Stimulated activated CD4-positive, alpha-beta T cell treated with anti-CD3 and anti-CD28 coated beads, TNF-alpha, amount 100 ng/mL, for 4 hours (primary cell): ENCODE measurements at places on chromosomes 16 and 17.

GRCh38 chr17:41329279-41329948, 13.9 kb upstream of the KRTAP17-1 start:
- no peak for DNase-seq

GRCh38 chr17:45241328-45242028, 19.8 kb downstream of the FMNL1 start:
- no peak for DNase-seq

DNA sequence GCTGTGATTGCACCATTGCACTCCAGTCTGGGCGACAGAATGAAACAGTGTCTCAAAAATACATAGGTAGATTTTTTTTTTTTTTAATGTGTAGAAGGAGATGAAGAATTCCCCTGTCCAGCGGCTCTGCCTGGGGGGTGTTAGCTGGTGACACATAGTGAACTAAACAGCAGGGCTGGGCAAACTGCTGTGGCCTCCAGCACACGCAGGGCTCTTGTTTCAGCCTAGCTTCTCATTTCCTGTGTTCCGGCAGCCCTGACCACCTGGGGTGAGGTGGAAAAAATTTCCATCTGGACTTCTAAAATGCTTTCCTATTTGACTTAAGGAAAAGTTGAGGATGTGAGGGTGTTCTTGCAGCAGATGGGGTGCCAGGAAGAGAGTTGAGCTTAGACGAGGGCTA, 33.3 kb upstream of the RGS9 start:
- DNase-seq = no peak

- DNase-seq = peak; percentile 55
Observed at GRCh38 chr17:18960803-18961511, 9.0 kb downstream of the SLC5A10 start.

- DNase-seq = no peak
Observed at GRCh38 chr17:21140911-21141310, 14.1 kb downstream of the DHRS7B start.

GRCh38 chr17:7262935-7263800, 890 bp upstream of the CLDN7 start:
- no peak for DNase-seq

GRCh38 chr17:54124456-54124855, 301.7 kb downstream of the KIF2B start:
- DNase-seq = no peak

DNA sequence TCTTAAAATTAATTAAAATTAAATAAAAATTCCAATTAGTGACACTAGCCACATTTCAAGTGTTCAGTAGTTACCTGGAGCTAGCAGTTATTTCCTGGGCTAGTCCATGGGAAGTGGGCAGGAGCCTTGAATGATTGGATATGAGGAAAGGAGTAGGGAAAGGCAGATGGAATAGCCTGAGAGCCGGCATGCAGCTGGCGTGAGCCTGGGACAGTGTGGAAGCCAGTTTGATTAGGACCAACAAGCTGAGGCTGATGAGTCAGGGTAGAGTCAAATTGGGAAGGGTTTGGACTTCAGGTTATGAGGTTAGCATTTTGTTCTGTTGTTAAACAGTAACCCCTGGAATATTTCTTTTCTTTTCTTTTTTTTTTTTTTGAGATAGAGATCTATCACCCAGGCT, 15.3 kb upstream of the GNA13 start:
- no peak for DNase-seq

DNA sequence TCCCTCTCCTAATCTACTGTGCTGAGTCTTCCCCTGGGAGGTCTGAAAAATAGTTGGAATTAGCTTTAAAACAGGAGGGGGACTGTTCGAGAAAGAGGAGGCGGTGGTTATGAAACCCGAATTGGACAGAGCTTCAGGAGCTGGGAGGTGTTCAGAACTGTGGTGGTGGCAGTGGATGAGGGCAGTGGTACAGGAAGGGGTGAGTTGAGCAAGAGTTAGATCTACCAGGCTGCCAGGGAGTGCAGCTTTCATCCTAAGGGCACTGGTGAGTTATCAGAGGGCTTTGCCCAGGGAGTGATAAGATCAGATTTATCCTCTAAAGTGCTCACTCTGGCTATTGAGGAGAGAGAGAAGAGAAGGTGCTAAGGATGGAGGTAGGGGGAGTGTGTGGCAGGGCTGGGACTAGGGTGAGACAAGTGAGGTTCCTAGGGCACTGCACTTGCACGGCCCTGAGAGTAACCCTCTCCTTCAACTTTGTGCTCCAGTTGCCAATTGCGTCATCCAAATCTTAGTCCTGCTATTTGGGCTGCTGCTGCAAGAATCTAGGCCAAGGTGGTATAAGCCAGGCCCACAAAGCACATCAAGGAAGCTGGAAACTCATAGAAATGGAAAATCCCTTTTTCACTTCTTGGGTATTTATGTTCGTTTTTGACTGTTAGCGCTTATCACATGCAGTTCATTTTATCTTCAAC, 540.3 kb downstream of the XYLT1 start:
- no peak for DNase-seq

DNA sequence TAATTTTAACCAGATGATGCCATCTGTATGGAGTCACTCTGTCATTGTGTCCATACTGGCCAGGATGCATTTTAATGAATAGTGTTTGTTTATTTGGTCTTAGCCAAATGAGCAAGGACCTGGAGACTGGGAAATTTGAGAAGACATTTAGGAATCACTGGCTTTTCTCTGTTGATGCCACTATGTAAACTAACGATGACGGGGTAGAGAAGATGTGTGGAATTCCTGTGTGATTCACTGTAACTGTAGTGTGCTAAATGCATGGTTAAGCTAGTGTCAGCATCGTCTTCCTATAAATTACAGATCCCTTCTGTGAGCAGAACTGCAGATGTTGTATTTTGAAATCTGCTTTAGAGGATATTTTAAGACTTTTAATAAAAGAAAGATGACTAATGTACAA, 66.6 kb downstream of the NOS2 start:
- DNase-seq = no peak

DNA sequence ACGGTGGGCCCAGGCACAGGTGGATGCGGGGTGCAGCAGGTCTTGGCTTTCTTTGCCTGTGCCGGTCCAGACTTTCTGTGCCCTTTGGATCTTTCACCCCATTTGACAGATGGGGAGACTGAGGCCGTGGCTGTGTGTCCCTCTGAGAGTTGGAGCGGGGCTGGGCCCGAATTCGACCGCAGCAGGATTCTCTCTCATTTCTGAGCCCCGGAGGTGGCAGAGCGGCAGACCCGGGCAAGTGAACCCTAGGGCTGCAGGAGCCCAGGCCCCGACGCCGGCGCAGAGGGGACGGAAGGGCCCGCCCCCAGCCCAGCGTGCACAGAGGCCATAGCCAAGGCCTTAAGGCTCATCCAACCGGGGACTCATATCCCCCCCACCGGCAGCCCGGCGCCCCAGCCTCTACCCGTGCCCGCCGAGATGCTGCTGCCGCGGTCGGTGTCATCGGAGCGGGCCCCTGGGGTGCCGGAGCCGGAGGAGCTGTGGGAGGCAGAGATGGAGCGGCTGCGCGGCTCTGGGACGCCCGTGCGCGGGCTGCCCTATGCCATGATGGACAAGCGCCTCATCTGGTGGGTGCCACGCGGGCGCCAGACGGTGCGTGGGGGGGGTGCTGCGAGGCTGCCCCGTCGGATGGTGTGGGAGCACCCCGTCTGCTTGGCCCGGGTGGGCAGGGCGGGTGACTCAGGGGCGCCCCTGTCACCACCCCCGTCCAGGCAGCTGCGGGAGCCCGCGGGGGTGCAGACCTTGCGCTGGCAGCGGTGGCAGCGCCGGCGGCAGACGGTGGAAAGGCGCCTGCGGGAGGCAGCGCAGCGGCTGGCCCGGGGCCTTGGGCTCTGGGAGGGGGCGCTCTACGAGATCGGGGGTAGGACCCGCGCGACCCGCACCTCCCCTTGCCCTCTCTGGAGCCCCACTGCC, 857 bp downstream of the TMC8 start:
- DNase-seq = peak; percentile 67

DNA sequence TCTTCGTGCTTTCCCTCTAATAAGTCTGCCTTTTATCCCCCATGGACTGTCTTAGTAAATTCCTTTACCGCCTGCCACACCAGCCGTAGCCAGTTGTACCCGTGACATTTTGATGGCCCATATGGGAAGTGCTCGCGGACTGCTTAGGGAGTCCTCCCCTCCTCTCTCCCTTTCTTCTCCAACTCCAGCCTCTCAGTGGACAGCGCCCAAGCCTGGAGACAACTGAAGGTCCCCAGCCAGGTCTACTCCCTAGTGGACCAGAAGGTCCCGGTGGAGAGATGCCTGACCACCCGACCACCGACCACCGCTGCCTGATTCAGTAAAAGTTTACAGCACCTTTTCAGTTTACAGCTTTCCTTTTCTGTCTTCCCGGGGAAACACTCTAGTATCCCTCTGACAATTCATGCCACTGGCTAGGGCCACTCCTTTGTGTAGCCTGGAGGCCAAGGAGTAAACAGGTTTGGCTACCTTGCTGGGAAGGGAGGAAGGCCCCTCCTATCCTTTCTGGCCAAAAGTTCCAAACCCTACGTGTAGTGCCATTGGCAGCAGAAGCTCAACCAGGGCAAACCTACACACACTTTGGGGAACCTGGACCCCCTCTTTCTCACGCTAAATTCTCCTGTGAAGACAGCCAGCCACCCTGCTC, 18.0 kb downstream of the CTRB2 start:
- DNase-seq = no peak

- no peak for DNase-seq
Observed at GRCh38 chr16:85555719-85556455, 57.2 kb upstream of the GSE1 start.

DNA sequence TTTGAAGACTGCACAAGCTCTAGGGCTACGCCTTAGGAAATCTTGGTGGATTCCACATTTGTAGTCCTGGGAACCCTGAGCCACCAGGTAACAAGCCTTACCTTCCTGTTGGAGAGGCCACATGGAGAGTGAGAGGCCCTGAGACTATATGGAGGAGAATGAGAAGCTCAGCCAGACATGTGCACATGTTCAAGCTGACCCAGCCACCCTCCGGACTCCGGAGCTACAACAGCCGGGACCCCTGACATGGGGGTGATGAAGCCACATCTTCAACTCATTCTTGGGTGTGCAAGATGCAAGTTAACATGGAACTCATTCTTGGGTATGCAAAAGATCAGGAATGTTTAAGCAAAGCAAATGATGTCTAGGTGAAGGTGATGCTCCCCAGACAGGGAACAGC, 62.7 kb downstream of the GNA13 start:
- no peak for DNase-seq

GRCh38 chr16:84224554-84224953, 15.3 kb downstream of the KCNG4 start:
- no peak for DNase-seq

GRCh38 chr17:10585529-10585928, 36.1 kb upstream of the MYH2 start:
- DNase-seq = no peak
